AG10803 (cell line): ENCODE measurements at places on chromosomes 13 and 19.

DNA sequence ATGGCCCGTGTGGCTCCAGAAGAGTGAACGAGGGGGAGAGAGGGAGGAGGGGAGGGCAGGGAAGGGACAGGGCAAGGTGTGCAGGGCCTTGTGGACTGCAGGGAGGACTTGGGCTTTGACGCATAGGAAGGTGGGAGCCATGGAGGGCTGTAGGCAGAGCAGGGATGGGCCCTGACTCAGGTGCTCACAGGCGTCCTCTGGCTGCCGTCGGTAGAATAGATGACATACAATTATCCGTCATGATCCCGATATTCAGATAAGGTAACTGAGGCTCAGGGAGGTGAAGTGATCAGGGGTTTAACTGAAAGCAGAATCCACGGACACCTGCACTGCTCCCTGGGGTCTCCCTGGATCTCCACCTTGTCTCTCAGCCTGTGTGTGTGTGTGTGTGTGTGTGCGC lies 3.4 kb downstream of the C3 start:
- DNase-seq = no peak

GRCh38 chr19:39524495-39524894 lies 8.2 kb downstream of the EID2B start:
- no peak for DNase-seq

DNA sequence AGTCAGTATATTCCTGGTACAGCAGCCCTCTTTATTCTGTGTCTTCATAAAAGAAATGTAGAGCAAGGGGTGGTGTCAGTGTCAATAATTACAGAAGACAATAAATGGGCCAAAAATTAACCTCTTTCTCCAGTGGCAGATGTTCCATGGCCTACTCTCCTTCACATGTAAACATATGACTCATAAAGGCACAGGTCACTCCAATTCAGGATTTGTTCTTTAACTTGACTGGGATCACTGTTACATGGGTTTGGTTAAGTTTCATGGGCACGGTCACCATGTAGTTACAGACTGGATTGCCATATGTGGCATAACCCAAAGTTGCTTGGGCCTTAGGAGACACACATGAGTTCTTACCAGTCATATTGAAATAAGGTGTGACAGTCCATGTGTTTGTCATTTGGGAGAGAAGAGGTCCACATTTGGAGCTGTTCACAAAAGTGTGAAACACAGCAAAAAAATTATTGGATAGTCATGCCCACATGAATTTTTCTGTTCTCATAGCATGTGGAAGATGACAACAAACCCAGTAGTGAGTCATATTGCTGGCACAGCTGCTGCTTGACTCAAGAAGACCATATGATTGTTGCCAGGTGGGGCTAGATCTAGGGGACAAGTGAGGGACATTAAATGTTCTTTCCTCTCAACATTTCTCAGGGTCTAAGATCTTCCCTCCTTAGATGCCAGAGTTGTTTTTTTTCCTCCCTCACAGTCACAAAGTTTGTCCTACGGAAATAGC lies 68.1 kb upstream of the HTR2A start:
- DNase-seq = peak; percentile 87

DNA sequence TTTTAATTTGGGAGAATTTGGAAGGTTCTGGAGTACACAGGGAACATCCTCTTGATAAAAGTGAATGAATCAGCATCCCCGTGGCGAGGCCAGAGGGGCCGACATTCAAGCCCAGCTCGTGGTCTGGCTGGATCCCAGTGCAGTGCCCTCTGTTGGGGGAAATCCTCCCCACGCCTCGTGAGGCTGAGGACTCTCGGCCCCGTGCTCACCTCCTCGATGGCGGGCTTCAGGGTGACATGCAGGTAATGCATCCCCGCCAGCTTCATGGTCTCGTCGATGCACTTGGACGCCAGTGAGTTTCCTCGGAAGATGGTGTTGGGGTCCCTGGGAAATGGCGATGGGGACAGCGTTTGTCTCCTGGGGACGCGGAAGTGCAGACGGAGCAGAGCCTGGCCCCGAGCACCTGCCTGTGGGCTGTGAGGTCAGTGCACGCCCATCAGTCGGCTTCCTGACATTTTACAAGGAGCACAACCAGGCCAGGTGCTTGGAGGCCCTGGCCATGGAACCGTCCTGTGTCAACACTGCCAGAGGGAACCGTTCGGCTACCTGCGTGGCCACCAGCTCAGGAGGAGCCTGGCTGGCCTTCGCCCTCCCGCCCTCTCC lies 43.3 kb upstream of the C13orf46 start:
- peak; percentile 28 for DNase-seq

DNA sequence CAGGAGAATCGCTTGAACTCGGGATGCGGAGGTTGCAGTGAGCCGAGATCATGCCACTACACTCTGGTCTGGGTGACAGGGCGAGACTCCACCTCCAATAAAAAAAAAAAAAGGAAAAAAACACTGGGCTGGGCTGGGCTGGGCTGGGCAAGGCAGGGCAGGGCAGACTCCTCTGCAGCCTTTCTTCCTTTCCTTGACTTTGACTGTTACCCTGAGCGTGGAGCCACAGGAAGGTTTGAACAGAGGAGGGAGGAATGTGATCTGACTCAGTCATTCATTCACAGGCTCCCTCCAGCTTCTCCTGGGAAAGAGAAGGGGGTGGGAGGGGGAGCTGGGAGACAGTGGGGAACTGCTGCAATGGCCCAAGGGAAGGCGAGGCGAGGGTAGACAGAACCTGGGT lies 2.7 kb upstream of the ACTN4 start:
- no peak for DNase-seq
